ENCODE measurements at places on chromosomes 13 and 19. TPM values are rescaled to one million over a fixed set of nuclear protein-coding genes. Genes with fewer than 3 reads are reported as not detected.

DNA sequence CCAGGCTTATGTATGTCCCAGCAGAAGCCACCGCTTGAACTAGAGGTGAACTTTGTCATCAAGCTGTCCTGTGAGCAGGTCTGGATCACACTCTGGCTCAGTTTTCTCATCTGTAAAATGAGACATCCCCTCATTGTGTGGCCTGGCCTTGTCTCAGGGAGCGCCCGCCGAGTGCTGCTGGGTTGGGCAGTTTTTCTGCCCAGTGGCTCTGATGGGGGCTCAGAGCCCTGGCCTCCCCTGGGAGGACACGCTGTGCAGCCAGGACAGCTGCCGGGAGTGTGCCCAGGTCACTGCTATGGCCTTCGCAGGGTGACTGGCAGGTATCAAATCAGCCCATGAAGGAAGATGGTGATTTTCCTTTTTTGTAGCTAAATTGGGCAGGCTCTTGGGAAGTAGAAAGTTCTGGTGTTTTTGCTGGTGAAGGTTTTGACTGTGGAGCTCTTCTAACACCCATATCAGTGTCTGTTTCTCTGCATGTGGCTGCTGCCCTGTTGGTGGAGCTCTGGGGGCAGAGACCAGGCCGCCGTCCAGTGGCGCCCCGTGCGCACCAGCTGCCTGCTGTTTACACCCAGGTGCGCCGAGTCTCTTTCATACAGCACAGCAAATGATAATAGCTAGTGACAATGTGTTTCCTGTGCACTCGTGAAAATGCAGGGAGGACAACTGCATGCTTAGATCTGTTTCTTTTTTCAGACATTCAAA, 40.8 kb downstream of the SLC7A9 start:
- peaks cover 13% of the 10 kb centered on the region for H3K27me3 ChIP-seq
- peak overlapping the region; percentile 77 for H3K4me3 ChIP-seq
- peaks cover 5% of the 10 kb centered on the region for H3K36me3 ChIP-seq
- H3K4me1 ChIP-seq = peaks cover 8% of the 10 kb centered on the region
- H3K27ac ChIP-seq = peak overlapping the region; percentile 34
- DNase-seq = no peak

BICRA gene
- 34.8 TPM for total RNA-seq

EBI3 gene
- not detected for total RNA-seq

GRCh38 chr19:50537769-50538230, 24.1 kb upstream of the ASPDH start:
- no peak overlapping the region for H3K4me3 ChIP-seq
- H3K4me1 ChIP-seq = no peaks in the 10 kb centered on the region
- H3K36me3 ChIP-seq = no peaks in the 10 kb centered on the region
- peak; percentile 50 for DNase-seq
- peaks cover 20% of the 10 kb centered on the region for H3K27me3 ChIP-seq

PRR19 gene
- total RNA-seq = 0.50 TPM
